ENCODE measurements at places on chromosomes 11 and 22. TPM values are rescaled to one million over a fixed set of nuclear protein-coding genes. Genes with fewer than 3 reads are reported as not detected.

GRCh38 chr11:5284637-5285036 is 14.9 kb upstream of the HBE1 start:
- no peaks in the 10 kb centered on the region for H3K36me3 ChIP-seq
- no peak overlapping the region for H3K27ac ChIP-seq
- H3K4me1 ChIP-seq = no peaks in the 10 kb centered on the region
- no peak for DNase-seq
- no peak overlapping the region for H3K4me3 ChIP-seq
- no peaks in the 10 kb centered on the region for H3K27me3 ChIP-seq

DNA sequence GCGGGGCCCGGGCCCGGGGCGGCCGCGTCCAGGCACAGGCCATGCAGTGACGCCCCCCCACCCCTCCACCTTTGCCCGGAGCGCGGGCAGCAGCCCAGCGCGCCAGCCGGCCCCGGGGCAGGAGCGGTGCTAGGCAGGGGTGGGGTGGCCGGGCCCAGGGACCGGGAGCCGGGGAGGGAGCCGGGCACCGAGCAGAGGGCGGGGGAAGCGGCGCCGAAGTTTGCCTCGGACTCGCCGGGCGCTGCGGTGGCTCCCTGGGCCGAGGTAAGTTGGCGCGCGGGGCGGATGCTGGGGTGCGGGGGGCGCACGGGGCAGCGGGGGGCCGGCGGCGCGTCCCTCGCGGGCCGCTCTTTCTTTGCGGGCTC is 332 bp downstream of the TEAD1 start:
- no peaks in the 10 kb centered on the region for H3K36me3 ChIP-seq
- DNase-seq = no peak

DNA sequence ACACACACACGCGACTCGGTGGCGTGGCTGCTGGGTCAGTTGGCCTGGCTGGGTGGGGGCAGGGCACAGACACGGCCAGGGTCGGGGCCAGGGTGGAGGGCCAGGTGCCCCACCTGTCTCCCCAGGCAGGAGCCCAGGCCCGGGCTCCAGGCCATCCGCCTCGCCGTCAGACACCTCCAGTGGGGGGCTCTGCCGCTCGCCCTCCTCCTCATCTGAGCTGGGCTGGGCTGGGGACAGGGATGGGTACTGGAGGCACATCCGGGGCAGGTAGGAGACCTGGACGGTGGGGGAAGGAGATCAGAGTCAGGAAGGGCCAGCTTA is 6.2 kb upstream of the MYBPC3 start:
- H3K4me3 ChIP-seq = no peak overlapping the region
- H3K36me3 ChIP-seq = no peaks in the 10 kb centered on the region
- H3K4me1 ChIP-seq = no peaks in the 10 kb centered on the region
- no peak for DNase-seq
- H3K27ac ChIP-seq = no peak overlapping the region

GLYAT gene
- total RNA-seq = not detected
